ENCODE measurements at places on chromosomes 3 and 15.

GRCh38 chr3:135412475-135412874 is 553.1 kb upstream of the PPP2R3A start:
- no peak for DNase-seq

DNA sequence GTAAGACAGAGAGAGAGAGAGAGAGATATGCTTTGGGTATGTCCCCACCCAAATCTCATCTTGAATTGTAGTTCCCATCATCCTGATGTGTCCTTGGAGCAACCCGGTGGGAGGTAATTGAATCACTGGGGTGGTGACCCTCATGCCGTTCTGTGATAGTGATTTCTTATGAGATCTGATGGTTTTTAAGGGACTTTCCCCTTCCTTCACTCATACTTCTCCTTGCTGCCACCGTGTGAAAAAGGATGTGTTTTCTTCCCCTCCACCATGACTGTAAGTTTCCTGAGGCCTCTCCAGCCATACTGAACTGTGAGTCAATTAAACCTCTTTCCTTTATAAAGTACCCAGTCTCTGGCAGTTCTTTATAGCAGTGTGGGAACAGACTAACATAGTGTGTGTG is 60.3 kb downstream of the EOMES start:
- no peak for DNase-seq

- DNase-seq = no peak
Measured at GRCh38 chr3:15896500-15896899, 98.7 kb upstream of the ANKRD28 start.

- DNase-seq = peak; percentile 81
Measured at GRCh38 chr3:52507359-52507758, 12.2 kb downstream of the STAB1 start.

- no peak for DNase-seq
Measured at GRCh38 chr3:31421314-31422048, 111.2 kb upstream of the STT3B start.

DNA sequence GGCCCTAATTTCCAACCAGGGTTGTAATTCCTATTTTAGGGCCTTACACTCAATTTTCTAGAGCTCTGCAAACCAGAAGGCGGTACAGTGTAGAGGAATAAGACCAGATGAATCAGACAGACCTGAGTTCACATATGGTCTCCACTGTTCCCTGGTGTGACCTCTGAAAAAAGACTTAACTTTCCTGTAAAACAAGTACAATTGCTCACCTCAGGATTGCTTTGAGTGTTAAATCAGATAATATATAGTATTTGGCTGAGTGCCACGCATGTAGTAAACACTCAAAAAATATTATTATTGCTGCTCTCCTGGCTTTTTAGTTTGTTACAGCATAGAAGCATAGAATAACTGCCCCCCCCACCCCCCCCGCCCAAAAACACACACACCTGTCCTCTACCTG is 51.0 kb upstream of the STT3B start:
- DNase-seq = peak; percentile 36

GRCh38 chr3:172562871-172563865 is 39.9 kb upstream of the TNFSF10 start:
- DNase-seq = peak; percentile 62

DNA sequence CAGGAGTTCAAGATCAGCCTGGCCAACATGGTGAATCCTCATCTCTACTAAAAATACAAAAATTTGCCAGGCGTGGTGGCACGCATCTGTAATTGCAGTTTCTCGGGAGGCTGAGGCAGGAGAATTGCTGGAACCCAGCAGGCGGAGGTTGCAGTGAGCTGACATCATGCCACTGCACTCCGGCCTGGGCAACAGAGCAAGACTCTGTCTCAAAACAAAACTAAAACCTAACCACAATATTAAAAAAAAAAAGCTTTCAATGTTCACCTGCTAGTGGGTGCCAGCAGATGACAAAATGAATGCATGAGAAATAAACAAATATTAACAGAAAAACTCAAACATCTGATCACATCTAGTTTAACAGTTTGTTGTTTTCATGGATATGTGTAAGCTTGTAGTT is 9.0 kb downstream of the SLC24A1 start:
- DNase-seq = no peak

- DNase-seq = peak; percentile 69
Measured at GRCh38 chr3:66822186-66823008, 175.7 kb upstream of the KBTBD8 start.

DNA sequence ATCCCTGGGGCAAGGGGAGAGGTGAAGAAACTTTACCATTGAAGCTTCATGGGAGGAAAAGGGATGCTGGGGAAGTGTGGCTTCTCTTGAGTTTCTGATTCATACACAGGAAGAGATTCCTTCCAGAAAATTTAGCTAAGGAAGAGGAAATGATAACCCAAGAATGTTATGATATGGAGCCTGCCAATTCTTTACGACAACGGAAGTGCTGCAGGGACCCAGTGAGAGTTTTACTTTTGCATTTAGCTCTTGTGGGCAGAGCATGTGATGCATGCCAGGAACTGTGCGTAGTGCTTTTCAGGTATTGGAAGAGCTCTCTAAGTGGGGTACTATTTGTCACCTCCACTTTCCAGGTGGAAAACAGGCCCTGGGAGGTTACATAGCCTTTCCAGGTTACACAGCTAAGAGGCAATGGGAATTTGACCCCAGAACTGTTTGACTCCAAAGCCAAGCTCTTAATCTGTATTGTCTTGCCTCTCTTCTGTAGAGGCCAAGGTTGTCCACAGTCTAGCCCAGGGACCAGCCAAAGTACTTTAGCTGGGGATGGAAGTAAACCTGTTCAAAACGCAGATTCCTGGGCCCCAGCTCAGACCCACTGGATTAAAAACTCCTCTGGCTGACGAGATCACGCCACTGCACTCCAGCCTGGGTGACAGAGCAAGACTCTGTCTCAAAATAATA is 23.0 kb downstream of the CMTM7 start:
- DNase-seq = peak; percentile 77

DNA sequence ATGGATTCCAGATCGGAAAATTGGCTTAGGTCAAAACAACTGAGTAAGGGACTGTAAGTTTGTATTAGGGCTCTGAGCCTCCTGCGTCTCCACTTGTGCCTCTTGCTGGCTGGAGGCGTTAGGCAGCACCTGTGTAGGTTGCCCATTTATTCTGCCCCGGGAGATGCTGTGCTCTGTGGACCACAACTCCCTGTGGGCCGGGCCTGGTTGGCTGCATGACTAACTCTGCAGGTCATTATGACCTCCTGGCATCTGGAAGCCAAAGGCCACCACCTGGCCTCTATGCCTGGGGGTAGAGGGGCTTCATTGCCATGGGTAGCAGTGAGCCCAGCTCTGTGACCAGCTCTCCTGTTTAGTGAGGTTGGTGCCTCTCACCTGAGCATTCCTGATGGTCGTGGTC is 36.0 kb upstream of the BDH1 start:
- DNase-seq = no peak

- DNase-seq = no peak
Measured at GRCh38 chr15:39381517-39381916, 199.4 kb upstream of the THBS1 start.

- no peak for DNase-seq
Measured at GRCh38 chr3:183349421-183350157, 78.8 kb downstream of the MCF2L2 start.

DNA sequence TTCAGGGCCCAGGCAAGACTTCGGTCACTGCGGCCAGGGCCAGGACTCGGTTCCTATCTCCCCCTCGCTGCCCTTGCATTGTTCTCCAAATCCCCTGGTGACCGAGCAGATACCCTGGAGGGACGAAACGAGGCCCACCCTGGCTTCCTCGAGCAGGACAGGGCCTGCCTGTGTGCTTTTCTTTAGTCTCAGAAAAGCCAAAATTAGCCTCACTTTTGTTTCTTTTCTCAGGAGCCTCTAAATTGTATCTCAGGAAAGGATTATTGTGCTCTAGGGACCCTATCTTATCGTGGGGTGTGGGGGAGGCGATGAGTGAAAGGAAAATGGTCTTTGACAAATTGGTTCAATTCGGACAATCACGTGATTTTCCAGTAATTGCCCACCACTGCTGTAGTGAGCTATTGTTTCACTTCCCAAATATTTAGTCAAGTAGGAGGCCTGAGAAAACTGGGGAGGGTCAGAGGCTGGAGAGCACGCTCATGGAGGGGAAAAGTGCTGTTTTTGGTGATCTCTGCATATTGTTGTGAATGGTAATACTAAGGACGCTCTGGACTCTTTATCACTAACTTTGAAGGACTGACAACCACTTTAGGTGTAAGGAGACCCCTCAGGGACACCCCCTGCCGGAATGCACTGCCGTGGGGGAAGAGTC is 61.6 kb downstream of the TMEM44 start:
- no peak for DNase-seq

All from PC-3 (cell line).